ENCODE measurements at places on chromosomes 2 and 18.
A peak's percentile ranks its signal among the peaks of the same experiment; 100 is the strongest.

DNA sequence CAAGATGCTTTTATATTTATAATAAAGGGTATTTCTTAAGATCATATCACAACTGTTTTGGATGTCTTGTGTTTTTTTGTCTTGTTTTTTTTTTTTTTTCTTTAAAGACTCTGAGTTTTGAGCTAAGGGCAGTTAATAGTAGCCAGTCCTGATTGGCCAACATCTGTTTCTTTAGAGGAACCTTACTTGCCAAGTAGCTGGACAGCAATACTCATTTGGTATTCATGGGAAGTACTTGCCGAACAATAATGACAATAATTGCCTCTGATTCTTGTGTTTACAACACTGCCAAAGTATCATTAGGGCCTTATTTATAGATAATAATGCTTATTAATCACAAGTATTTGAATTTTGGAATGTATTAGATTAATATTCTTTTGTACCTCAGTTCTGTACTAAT is 17.1 kb upstream of the POU3F3 start:
- DNase-seq = no peak

DNA sequence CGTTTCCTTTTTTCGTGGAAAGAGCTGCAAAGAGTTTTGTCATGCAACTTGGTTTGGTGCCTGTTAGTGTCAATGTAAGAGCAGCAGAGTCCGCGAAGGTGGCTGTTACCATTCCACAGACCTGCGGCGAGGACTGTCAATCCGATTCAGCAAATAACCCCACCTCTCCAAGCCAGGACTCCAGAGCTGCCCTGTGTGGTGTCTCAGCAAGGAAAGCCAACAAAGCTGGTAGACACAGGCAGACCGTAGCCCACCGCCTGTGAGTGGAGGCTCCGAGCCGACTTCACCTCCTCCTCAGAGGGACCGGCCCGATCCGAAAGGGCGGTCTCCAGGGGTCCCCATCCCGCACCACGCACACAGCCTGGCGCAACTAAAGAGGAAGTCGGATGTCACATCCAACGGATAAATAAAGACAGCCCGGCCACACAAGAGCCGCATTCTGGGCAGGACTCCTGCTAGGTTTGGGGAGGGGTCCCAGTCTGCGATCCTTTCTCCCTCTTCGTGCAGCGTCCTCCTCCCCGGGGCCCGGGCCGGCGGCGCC is 819 bp downstream of the ANKRD44 start:
- DNase-seq = peak; percentile 30

- no peak for DNase-seq
Observed at GRCh38 chr2:152406836-152407161, 71.8 kb downstream of the FMNL2 start.

DNA sequence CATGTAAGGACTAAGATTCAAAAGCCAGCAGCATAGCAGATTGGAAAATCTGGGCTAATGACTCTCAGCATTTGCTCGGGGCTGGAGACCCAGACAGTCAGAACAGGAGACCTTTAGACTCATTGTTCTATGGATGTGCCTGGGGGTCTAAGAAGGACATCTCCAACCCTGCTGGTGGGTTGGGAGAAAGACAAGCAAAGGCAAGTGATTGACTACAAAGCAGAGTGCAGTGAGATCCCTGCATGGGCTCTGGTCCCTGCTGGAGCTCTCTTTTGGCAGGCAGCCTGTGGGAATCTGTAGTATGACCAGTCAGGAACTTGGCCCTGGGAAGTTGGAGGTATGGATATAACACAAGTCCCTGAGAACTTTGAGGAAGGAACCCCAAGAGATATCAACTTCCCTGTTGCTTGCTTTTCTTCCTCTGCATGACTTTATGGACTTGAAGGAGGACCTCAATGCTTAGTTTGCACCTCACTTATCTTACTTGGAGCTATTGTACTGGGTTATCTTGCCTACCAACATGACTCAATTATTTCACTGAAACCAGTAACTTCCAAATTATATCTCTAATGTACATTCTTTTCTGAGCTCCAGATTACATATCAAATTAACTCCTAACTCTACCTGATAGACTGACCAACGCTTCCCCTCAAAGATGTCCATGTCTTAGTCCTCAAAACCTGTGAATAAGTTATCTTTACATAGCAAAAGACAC is 236.0 kb downstream of the CYRIA start:
- no peak for DNase-seq

GRCh38 chr2:26088038-26088643 is 54.3 kb downstream of the RAB10 start:
- no peak for DNase-seq
